NCI-H1694 (cell line): ENCODE measurements at places on chromosomes 5 and 9.

DNA sequence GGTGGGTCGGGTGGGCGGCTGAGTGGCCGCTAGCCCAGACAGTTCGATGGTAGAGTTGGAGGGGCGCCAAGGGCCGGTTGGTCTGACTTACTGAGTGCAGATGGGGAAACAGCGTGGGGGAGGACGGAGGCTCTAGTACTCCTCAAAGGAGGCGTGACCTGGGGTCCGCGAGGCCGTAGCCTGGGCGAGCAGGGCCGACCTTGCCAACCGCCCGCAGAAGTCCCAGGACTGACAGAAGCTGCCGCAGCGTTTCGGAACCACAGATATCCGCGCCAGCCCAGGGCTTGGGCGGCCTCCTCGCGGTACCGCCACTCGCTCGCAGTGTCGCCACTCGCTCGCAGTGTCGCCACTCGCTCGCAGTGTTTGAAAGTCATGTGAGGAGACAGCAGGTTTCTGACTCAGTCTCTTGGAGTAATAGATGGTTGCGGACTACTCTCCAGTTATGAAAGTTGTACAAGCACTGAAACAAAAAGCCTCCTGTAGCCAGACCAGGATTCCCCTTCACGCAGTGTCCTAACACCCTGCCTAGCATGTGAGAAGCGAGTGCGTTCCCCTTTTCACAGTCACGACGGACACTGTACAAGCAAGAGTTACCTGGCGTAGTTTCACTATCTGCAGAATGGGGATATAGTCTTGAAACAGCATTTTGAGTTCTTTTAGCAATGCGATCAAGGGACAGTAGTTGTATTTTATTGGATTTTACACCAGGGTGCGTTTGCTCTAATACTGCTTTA, 674 bp downstream of the TMEM38B start:
- DNase-seq = no peak

DNA sequence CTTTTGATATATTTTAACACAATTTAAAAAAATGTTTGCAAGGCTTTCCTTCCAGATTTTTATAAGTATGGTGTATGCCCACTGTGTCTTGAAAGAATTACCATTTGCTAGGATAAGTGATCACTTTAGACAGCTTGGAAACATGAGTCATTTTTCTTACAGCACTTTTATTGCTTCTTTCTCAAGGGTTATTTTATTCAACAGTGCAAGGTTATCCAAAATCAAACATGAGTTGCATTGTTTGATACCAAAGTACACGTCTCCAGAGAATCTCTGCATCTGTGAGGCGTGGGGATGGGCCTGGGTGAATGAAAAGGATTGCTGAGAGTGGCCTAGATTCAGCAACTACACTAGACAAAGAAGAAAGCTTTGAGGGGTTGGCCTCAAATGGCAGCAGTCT, 329.6 kb downstream of the ADAMTS6 start:
- DNase-seq = no peak

DNA sequence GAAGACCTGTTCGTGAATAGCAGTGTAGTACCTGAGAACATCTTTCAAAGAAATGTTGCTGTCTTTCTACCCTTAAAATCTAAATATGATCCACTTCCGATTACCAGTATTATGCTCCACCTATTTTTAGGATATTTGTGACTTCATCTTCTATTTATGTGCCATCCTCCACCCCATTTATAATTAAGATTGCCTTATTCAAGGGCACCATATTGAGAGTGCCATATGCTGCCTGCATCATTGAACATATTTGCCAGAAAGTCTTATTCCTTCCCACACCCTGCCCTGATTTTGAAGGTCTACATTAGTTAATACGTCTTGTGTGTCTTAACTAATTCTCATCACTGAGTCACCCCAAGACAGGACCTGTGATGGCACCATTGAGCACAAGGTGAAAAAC, 1076.7 kb downstream of the CDH12 start:
- DNase-seq = no peak

- no peak for DNase-seq
Measured at GRCh38 chr5:149152317-149152746, 11.0 kb downstream of the ABLIM3 start.

DNA sequence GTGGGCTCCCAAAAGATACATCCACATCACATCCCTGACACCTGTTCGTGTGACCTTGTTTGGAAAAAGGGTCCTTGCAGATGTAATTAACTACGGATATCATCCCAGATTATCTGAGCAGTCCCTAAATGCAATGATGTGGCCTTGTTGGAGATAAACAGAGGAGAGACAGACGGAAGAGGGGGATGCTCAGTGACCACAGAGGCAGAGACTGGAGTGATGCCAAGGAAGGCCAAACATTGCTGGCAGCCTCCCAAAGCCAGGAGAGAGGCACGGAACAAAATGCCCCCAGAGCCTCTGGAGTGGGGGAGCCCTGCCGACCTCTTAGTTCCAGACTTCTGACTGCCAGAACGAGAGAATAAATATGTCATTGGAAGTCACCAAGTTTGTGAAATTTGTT, 15.0 kb upstream of the VAV2 start:
- DNase-seq = no peak

GRCh38 chr5:160792281-160792680, 59.7 kb downstream of the ATP10B start:
- no peak for DNase-seq

- DNase-seq = no peak
Measured at GRCh38 chr5:156532921-156533320, 206.0 kb downstream of the SGCD start.

GRCh38 chr5:20040901-20041300, 52.9 kb upstream of the CDH18 start:
- no peak for DNase-seq

- DNase-seq = no peak
Measured at GRCh38 chr5:174310706-174311105, 265.2 kb downstream of the NSG2 start.

- DNase-seq = no peak
Measured at GRCh38 chr9:27361492-27361891, 64.5 kb upstream of the EQTN start.

DNA sequence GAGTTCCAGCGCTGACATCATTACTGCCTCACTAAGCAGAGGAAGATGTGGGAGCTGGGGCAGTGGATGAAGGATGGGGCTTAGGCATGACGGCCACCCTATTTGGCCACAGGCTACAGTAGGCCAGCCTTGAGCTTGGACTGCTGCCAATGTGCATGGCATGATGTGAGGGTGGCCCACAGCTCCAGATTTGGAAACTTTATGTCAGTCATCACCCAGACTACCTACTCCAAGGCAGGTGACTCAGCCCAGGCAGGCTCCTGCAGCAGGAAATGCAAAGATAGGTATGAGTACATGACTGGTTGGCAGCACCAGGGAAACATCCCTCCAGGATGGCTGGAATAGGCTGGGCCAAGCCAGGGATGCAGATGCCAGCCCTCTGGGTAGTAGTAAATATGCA, 303.6 kb downstream of the SPOCK1 start:
- DNase-seq = no peak

GRCh38 chr9:72315089-72315509, 49.9 kb downstream of the ZFAND5 start:
- no peak for DNase-seq

- DNase-seq = no peak
Measured at GRCh38 chr5:123746683-123747360, 234.8 kb downstream of the CSNK1G3 start.

- no peak for DNase-seq
Measured at GRCh38 chr5:38853753-38854470, 8.1 kb downstream of the OSMR start.

DNA sequence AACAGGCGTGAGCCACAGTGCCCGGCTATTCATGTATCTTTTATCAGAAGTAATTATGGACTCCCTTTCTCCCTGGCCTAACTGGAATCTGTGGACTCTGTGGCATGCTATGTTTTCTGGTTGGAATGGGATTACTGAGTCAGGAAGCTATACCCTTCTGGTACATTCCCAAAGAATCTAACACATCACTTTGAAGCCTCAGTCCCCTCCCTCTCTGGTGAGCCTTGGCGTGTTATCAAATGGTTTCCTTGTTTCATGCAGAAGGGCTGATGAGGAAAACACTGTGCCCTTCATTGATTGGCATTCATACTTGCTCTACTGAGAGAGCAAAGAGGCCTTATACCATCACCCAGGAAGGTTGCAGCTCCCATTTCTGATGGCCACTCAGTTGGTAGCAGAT, 22.9 kb downstream of the C5orf15 start:
- no peak for DNase-seq

DNA sequence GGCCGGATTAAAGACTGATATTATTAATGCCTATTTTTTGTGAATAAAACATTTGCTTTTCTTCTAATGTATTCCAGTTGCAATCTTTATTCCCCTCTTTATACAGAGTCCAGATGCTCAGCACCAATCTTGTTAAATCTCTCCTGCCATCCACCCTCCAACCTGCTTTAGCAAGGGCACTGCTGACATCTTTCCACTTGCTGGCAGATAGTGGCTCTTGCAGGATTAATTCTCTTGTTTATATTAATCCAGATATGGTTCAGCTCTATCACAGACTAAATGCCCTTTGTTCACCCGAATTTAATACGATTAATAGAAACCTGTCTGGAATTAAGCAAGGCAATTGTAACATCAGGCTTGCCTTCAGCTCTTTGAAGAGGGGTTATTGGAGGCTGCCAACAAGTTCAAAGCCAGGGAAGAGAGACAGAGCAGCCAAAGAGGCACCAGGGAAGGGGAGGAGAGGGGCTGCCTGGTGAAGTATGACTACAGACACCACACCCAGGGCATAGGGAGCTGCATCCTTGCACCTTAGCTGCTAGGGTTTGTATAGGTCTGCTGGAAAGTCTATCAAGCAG, 236.2 kb downstream of the SAXO1 start:
- no peak for DNase-seq

DNA sequence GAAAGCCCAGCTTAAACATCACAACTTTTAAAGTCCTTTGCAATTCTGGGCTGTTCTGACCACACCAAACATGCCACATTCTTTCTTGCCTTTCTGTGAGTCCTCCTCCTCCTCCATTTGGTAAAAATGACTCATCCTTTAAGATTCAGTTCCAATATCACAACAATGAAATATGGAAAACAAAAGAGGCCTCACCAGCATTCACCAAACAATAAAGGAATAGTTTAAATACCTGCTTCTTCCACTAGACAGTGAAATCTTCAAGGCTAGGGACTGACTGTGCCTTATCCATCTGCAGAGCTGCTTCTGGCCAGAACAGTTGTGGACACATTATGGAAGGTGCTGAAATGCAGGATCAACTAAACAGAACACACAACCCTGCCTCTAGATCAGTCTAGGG, 36.0 kb downstream of the NR6A1 start:
- DNase-seq = no peak

DNA sequence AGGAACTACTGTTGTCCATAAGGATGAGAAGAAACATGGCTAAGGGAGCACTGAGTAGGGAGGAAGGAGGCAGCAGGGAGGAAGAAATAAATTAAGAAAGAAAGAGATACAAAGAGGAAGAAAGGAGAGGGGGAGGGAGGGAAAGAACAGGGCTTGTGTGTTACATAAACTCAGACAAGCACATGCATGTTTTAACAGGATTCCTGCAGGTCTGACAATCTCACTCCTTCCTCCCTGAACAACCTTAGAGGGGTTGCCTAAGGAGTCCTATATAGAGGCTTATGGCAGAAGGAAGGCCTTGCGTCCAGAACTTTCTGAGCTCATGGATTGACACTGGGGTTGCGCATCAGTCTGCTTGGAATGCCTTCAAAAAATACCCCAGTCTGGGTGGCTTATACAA, 4.2 kb upstream of the KCNIP1 start:
- DNase-seq = no peak

DNA sequence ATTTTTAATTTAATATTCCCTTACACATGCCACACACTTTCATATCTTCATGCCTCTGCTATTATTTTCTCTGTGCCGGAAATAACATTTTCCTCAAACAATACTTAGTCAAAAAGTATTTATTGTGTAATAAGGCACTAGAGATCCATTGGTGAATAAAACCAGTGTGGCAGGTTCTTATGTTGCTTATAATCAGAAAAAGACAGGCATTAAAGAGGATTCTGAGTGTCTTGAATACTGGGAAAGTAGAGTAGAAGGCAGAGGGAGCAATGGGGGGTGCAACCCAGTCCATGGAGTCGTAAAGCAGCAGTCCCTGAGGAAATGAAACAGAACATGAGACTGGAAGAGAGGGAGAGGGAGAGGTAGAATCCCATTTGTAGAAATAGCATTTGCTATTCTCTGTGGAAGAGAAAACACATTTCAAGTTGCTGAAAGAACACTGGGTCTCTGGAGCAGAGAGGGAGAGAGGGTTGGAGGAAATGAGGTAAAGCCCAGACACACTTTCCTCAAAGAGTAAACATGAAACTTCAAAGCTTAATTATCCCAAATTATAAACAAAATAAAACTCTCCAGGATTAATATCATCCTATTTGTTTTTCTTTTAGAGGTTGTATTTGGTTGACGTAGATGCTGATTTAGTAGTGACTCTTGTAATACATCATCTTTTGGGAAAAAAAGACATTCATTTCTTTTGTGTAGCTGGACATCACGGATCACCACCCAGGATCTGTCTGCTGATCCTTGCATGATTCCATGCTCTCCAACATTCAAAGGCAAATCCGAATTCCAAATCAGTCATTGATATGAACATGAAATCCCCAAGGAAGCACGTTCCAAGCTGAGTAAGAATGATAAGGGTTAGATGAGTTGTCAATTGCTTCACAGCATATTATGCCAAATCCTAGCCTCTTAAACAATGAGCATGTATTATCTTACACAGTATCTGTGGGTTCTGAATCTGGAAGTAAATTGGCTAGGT, 37.4 kb upstream of the GRAMD2B start:
- no peak for DNase-seq

GRCh38 chr9:126483468-126484073, 130.2 kb upstream of the LMX1B start:
- DNase-seq = no peak
